CD8-positive, alpha-beta memory T cell (primary cell): ENCODE measurements at places on chromosomes 11 and 22. TPM values are rescaled to one million over a fixed set of nuclear protein-coding genes. Genes with fewer than 3 reads are reported as not detected.

DNA sequence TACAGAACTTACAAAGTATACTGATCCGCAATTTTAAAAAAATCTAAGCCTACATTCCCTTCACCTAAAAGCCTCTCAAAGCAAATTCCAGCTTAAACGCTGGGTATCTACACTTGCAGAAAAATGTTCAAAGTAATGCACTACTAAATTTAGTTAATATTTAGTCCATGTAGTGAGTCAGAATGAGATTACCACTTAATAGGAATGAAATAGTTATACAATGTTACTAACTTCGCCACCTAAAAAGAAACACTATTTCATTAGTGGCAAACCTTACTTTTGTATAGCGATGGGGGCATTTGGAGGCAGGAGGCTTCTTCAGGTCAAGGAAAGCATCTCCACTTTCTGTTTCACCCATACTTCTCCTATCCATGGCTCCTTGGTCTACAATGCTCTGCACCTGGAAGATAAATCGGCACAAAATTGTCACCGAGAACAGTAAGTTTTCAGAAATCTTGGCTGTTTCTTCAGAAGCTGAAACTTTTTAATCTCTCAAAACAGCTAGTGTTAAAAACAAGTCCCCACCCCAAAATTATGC is 1.2 kb downstream of the EIF4ENIF1 start:
- no peak for DNase-seq

Gene FAT3
- not detected for total RNA-seq

GRCh38 chr11:37511425-37511933 is 913.4 kb upstream of the RAG2 start:
- DNase-seq: no peak

Gene YPEL1
- total RNA-seq: 2.4 TPM

DNA sequence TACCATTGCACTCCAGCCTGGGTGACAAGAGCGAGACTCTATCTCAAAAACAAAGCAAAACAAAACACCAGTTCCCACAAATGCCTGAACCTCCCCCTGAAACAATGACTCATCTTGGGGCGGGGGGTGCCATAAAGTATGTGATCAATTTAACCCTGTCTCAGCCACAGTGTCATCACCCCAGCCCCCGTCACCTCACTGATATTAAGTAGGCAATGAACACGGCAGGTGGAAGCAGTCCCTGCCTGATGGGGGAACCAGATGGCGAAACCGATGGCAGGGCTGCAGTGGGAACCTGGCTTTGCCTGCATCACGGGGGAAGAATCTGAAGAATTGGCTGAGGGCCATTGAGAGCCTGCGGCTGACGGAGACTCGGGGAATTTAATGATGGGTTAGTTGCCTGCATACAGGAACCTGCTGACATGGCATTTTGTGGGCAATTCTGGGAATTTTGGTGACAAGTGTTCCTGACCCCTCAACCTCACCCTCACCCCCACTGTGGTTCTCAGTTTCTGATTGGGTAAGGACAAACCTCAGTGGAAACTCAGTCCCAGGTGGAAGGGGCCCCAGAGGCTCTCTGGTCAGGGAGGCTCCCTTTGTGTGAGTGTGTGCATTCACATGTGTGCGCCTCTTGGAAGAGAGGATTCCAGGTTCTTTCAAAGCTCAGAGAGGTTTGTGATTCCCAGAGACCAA is 39.1 kb upstream of the SHISAL1 start:
- no peak for DNase-seq

DNA sequence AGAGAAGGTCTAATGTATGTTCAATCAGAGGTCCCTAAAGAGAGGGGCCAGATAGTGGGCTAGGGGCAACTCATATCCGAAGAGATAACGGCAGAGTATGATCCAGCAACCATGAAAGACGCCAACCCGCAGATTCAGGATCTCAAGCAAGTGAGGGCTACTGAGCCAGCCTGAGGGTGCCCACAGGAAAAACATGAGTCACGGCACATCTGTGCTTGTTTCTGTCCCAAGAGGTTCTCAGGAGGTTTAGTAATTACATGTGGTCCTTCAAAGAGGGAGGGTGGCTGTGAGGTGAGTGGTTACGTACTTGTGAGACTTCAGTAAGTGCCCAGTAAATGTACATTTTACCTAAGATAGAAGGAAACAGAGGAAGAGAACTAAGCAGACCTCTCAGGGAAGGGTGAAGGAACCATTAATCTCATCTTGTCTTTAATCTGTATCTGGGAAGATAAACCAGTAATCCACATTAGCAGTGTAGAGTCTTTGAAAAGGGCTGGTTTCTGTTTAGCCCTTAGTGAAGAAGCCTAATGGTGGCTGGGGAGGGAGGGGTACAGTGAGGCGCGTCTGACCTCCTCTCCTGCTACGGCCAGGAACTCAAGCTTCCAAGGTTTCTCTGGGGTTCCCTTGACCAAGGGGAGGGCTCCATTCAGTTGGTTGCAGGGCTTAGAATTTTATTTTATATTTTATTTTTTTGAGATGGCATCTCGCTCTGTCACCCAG is 10.2 kb downstream of the SIRT3 start:
- DNase-seq: no peak
